Glutamatergic neuron (in vitro differentiated cells): ENCODE measurements at places on chromosomes 16 and 17. TPM values are rescaled to one million over a fixed set of nuclear protein-coding genes. Genes with fewer than 3 reads are reported as not detected.
A peak's percentile ranks its signal among the peaks of the same experiment; 100 is the strongest.

DNA sequence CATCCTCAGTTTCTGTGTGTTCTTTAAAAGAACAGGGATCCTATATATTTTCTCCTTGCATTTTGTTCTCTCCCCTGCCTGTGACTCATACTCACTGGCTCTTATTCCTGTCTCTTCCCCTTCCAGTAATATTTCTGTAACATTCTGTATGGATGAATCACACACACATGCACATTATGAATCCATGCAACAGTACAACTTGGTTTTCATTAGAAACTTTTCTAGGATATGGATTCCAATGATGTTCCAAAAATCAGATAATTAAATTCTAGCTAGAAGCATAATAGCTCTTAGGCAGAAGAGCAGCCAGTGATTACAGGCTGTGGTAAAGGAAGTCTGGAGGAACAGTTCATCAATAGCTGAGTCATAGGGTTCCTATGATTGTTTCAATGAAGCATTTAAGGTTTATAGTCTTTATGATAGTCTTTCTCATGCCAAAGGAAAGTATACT lies 119.6 kb upstream of the PMFBP1 start:
- DNase-seq: no peak

GRCh38 chr17:11082559-11082958 lies 158.5 kb upstream of the SHISA6 start:
- DNase-seq: no peak

DNA sequence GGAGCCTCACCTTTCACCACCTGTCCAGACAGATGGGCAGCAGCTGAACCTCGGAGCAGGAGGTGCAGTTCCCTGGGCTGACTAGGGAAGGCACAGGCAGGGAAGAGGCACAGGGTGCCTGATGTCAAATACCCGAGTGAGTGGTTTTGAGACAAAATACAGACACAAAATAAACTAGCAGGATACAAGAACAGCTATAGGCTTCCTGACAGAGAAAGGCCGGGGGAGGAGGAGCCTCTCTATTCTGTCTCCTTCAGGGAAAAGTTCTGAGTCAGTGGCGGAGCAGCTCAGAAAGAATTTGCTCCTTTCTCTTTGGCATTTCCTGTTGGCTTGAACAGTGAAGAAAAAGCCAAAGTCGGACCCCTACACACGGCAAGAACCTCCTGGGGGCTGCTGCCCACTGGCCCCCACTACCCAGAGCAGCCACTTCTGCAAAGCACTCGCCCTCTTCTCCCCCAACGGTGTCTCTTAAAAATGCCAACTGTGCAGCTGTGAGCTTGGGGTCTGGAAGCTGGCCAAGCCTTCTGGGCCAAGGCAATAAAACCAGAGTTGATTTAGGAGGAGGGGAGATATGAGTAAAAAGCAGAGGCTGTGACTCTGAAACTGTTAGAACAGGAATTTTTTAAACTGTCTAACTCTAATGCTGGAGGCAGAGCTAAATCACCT lies 14.4 kb upstream of the FAAP100 start:
- no peak for DNase-seq

- no peak for DNase-seq
Measured at GRCh38 chr16:24984903-24985675, 30.1 kb downstream of the ARHGAP17 start.

DNA sequence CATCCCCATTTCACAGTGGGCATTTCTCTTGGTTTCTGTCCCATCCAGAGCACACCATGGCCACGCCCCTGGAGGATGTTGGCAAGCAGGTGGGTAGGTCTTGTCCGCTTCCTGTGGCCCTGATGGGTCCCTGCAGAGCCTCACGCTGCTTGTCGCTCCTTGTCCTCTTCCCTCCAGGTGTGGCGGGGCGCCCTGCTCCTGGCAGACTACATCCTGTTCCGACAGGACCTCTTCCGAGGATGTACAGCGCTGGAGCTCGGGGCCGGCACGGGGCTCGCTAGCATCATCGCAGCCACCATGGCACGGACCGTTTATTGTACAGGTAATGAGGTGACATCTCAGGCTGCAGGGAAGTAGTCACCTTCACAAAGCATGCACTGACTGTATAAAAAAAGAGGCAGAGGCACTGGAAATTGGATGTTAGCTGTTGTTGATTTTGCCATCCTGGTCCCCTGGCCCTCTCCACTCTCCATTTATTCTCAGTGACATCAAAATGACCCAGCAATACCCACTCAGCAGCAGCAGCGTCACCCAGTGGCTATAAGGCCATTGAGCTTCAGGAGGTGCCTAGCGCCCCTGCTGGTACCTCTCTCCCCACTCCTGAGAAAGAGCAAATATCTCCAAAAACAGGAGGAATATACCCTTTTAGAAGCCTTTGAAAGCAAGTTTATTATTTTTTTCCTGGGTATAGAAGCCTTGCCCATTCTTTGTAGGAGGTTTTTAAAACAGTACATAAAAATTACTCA lies 13.7 kb downstream of the METTL22 start:
- DNase-seq: peak; percentile 71

DNA sequence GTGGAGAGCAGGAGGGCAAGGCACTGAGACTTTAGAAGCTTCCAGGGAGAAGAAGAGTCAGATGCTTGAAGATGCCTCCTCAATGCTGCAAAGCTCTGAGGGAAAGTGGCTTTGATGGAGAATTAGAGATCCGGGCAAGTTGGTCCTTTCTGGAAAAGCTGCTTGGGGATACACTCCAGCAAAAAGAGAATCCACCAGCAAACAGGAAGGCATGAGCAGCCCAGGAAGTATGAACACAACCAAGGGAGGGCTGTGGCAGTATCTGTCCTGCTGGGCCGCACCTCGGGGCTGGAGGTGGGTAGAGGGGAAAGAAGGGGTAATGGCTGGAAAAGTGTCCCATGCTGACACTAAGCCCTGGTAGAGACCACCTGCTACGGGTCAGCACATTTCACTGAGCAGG lies 5.3 kb downstream of the LMF1 start:
- no peak for DNase-seq

- no peak for DNase-seq
Measured at GRCh38 chr16:49100366-49100765, 181.3 kb downstream of the CBLN1 start.

DNA sequence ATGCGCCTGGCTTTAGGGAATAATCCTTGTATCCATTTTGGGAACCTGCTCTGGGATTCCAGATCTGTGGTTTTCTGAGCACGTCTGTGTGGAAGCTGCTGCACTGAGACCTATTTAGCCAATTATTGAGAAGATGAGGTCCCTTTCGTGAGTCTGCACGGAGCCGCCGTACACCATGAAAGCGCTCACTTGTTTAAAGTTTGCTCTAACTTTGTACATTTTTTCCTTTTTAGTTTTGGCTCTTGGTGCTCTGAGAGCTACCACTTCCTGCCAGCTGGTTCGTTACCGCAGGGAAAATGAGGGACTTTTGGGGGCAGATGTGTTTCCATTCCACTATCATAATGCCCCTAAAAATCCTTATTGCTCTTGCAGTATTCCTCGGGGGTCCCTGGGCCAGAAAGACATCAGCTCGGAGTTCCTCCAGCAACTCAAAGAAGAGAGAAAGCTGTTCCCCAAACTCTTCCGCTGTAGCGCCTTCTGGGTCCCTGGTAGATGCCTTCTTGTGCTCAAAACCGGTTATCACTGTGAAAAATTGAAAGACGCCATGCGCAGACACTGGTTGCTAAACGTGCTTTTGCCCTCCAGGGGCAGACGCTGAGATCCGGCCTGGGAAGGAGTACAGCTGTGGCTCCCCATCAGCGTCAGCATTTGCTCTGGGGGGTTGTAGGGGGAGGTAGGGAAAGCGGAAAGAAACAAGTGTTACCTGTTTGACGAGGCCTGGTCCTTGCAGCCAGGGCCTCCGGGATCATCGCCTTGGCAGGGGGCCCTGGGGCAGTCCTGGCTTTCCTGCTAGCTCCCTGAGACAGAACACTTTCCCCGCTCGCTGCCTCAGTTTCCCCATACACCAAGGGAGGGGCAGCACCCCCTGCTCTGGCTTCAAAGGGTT lies 238.1 kb downstream of the MRTFB start:
- DNase-seq: no peak

- no peak for DNase-seq
Measured at GRCh38 chr17:80755650-80756405, 211.2 kb downstream of the RPTOR start.

DNA sequence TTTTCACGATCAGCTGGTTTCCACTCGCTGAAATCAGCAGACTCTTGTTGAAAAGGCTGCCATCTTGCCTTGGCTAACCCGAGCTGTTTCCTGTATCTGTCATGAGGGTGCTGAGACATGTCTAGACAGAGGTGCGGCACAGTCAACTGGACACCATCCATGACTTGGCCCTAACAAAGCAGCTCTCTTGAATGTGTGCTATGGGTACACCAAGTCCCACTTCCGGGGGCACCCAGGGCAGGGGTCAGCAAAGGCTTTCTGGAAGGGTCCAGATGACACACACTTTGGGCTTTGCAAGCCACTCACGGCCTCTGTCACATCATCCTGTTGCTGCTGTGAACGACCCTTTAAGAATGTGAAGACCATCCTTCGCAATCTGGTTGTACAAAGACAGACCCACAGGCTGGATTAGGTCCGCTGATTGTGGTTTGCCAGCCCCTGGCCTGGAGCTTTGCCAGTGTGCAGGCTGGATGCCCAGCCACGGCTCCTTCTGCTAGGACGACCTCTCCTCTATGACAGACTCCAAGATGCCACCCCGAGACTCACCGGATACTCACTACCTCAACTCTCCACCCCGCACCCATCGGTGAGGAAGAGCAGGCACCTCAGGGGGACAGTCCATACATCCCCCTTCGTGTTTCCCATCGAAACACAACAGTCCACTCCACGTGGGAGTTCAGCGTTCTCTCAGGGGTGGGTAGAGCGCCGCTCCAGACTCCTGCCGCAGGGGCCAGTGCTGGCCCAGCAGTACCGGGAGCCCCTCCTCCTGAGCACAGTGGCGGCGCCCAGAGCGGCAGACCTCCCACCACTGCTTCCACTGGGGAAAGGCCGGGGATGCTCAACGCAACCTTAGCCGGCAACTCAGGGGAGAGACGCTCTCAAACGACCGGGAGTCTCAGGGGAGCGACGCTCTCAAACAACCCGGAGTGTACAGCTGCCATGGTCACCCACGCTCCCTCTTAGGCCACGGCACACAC lies 123.5 kb downstream of the ANKRD11 start:
- peak; percentile 49 for DNase-seq

- peak; percentile 59 for DNase-seq
Measured at GRCh38 chr16:49411121-49411970, 37.7 kb downstream of the C16orf78 start.

DNA sequence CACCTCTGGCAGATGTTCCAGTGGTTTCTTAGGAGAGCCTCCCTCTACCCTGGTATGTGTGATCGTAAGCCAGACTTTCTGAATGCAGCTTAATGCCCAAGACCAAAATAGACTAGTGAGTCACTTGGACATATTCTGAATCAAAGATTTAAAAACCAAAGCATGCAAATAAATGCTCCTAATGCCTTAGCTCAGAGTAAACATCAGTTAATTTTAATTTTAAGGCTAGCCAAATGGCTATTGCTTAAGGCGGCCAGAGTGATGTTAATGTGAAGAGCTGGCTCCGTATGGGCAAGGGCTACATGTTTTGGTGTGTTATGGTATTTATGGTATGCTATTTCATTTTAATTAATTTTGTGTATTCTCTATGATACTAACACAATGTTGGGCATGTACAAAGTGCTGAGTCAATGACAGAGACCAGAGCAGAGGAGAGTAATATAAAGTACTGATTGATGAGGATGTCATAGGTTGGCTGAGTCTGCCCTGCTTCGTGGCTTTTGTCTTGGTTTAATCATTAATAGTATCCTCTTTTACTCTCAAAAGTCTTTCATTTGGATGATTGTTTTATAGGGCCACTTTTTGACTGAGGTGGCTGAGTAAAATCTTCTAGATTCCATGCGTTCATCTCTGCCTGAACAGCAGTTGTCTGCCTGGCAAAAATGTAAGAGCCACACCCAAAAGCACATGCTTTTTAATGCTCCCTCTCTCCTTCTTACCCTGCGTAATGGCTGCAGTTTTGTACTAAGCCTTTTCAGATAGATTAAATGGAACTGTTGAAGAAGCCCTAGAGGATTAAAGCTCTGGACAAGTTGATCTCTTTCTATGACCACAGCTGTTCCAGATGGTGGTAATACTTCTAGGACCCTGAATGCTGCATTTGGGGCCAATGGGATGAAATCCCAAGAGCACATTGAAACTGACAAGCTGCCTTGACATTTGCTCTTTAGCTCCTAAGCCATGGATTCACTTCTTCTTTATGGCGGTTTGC lies 59.6 kb downstream of the MAP2K6 start:
- no peak for DNase-seq

Gene IL17C
- not detected for total RNA-seq

Gene OR1A1
- total RNA-seq: not detected

Gene KRT15
- not detected for total RNA-seq

Gene NT5M
- 8.2 TPM for total RNA-seq

Gene VASN
- 4.1 TPM for total RNA-seq

Gene WFIKKN1
- 61.9 TPM for total RNA-seq
